Stimulated activated CD8-positive, alpha-beta memory T cell treated with anti-CD3 and anti-CD28 coated beads, Interleukin-4, amount 100 ng/mL, for 4 hours (primary cell): ENCODE measurements at places on chromosomes 1 and 21.

DNA sequence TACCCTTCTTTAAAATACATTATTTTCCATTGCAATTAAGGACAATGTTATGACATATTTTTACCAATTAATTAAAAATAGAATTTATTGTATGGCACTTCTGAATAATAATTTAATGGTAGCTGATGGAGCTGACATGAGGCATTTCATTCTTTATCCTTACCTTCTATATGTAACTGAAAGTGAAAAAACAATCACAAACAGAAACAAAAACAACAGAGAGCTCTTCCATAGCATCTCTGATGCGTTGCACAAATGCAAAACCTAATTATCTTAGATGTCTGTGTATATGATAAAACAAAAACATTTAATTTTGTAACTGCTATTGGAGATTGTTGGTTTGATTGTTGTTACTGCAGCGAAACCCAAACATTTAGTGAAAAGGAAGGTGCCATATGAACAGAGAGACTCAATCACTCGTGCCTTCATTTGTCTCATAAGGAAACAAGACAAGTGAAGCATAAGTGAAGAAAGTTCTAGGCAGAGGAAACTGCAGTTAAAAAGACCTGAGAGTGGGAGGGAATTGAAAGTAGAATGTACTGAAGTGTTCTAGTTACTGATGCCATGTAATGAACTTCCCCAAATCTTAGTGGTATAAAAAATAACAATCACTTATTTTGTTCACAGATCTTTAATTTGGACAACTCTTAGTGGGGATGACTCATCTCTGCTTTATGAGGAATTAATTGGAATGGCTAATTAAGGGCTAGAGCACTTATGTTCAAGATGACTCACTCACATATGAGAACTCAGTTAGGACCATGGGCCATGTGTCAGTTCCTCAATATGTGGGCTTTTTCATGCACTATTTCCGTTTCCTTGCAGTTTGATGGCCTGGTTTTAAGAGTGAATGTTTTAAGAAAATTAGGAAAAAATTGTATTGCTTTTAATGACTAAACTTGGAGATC is 245.0 kb upstream of the OLFM3 start:
- DNase-seq: no peak

GRCh38 chr1:176118985-176119384 is 88.1 kb downstream of the COP1 start:
- no peak for DNase-seq

DNA sequence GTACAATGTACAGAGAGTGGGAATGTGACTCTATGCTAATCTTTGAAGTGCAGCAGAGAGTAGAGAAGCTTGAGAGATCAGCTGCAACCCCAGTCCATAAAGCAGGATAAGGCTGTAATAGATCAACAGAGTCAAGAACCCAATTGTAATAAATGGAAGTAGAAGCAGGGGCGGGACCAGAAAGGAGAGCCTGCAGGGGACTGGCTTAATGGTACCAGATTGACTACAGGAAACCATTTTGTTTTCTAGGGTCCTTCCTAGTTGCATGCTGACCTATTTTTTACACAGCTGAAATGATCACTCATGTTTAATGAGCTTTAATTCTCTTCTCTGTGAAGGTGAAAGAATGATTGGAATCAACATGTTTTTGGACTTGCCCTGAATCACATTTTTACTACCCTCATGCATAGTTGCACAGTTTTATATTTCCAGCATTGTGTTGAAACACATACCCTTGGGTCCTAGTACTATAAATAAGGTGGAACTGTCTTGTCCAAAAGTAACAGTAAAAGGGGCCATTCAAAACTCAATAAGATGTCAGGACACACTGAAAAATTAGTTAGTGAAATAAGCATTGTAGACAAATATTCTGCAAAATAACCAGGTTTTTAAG is 69.8 kb downstream of the GPR88 start:
- no peak for DNase-seq

DNA sequence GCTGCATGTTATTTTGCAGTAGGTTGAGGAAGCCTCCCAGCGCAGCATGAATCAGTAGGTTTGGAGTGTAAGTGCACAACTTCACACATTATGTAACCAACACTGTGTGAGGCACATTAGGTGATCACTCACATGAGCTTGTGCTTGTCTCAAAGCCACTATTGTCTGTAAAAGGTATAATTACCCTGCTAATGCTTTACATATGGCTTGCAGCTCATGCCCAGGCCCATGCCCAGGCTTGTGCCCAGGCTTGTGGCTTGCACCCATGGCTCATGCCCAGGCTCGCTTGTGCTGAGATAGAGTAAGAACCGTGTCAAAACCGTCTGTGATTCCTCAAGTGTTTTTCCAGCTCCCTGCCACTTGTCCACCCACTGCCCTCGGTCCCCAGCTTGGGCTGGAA is 596.3 kb downstream of the LTN1 start:
- no peak for DNase-seq

DNA sequence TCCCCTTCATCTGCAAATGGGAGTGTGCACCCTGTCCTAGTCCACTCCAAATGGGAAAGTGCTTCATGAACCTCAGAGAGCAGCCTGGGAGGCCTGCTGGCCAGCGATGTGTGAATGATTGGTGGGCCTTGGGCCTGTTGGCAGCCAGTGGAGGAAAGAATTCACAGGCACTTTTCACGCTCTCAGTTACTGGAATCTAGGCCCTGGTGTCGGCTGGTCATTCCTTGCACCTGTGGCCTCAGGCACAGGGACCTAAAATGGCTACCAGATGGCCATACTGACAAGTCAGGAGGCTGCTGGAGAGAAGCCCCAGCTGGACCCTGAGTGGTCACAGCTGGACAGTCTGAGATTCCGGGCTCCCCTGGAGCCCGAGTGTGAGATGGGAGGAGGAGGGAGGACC is 18.4 kb upstream of the EDN2 start:
- no peak for DNase-seq

DNA sequence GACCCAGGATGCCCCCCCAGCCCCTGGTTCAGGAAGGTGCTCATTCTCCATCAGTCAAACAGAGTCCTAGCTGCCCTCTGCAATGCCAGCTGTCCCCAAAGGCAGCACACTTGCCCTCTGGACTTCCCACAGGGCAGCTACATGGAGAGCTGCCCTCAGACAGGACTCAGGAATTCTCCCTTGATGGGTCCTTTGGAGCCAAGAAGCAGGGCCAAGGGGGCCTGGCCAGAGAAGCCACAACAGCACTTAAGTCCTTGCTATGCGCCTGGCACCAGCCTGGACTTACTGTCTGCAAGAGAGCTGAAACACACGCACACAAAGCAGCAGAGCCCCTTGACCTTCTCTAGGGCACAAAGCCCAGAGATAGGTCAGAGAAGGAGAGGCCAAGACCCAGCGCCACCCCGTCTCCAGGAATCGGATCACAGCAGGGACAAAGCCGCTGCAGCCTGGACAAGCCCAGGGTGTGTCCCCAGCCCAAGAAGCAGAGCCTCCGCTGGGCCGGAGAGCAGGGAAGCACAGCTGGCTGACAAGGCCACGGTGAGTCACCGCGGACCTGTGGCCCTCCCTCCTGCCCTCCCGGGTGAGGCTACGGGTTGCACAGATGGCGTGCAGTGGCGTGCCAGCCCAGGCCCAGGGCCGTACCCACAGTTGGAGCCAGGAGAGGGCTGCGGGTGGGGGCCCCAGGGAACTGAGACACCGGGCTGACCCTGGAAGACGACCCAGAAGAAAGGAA is 1.7 kb downstream of the WNT9A start:
- DNase-seq: no peak

- DNase-seq: no peak
Measured at GRCh38 chr1:66352792-66353191, 181.2 kb upstream of the SGIP1 start.

GRCh38 chr1:157399984-157400382 is 152.3 kb downstream of the FCRL5 start:
- no peak for DNase-seq
